ENCODE measurements at places on chromosomes 2 and 18. TPM values are rescaled to one million over a fixed set of nuclear protein-coding genes. Genes with fewer than 3 reads are reported as not detected.

The DNAJC10 gene
- total RNA-seq: 151 TPM

The CTIF gene
- total RNA-seq: 26.8 TPM

The LOXHD1 gene
- not detected for total RNA-seq

The CROCC2 gene
- not detected for total RNA-seq

All from regular cardiac myocyte (primary cell).